AG04450 (cell line): ENCODE measurements at places on chromosomes 7 and 10. TPM values are rescaled to one million over a fixed set of nuclear protein-coding genes. Genes with fewer than 3 reads are reported as not detected.
A peak's percentile ranks its signal among the peaks of the same experiment; 100 is the strongest.

SFTPA1 gene
- not detected in 2 replicates for polyA plus RNA-seq

NUDT5 gene
- 110 and 121 TPM in 2 replicates for polyA plus RNA-seq

TAS2R5 gene
- 0.38 and 0.81 TPM in 2 replicates for polyA plus RNA-seq

LDB3 gene
- 0.46 and 0.60 TPM in 2 replicates for polyA plus RNA-seq

SFRP4 gene
- polyA plus RNA-seq, result 0.04 TPM in 1 of 2 replicates, not detected in the other

CFTR gene
- 0.16 and 0.37 TPM in 2 replicates for polyA plus RNA-seq

CUZD1 gene
- polyA plus RNA-seq, result 0.96 and 1.5 TPM in 2 replicates

ADCYAP1R1 gene
- polyA plus RNA-seq, result not detected in 2 replicates

RADIL gene
- polyA plus RNA-seq, result 0.07 and 0.31 TPM in 2 replicates

PEX1 gene
- 13.8 and 20.9 TPM in 2 replicates for polyA plus RNA-seq

GPR26 gene
- polyA plus RNA-seq, result not detected in 2 replicates

PON1 gene
- not detected in 2 replicates for polyA plus RNA-seq

LRRC61 gene
- polyA plus RNA-seq, result 0.17 and 0.57 TPM in 2 replicates

RBP3 gene
- polyA plus RNA-seq, result not detected in 2 replicates

CXCL12 gene
- 80.5 and 93.4 TPM in 2 replicates for polyA plus RNA-seq

ZCWPW1 gene
- 0.89 and 1.5 TPM in 2 replicates for polyA plus RNA-seq

SEMA3C gene
- 35.9 and 39.9 TPM in 2 replicates for polyA plus RNA-seq

PAX4 gene
- not detected in 2 replicates for polyA plus RNA-seq

GRCh38 chr7:109206196-109206595, 636.5 kb downstream of the DNAJB9 start:
- DNase-seq, result no peak

DNA sequence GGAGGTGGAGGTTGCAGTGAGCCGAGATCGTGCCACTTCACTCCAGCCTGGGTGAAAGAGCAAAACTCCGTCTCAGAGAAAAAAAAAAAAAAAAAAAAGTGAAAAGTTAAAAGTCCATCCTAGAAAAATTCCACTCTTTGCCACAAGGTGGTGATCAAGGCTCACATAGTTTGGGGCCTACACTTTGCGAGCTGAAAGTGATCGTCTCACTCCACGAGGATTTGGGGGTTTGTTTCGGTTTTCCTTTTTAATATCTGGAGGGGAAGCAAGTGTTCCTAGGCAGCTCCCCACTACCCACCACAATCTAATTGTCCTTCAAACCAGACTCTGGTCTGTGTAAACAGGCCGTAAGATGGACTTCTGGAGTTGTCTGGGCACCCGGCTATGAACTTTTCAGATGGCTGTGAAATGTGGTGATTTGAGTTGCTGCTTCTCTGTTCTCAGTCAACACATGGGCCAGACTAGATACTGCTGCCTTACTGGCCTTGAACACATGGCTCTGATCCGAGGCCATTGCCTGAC, 27.1 kb downstream of the PRLHR start:
- DNase-seq, result peak; percentile 10

DNA sequence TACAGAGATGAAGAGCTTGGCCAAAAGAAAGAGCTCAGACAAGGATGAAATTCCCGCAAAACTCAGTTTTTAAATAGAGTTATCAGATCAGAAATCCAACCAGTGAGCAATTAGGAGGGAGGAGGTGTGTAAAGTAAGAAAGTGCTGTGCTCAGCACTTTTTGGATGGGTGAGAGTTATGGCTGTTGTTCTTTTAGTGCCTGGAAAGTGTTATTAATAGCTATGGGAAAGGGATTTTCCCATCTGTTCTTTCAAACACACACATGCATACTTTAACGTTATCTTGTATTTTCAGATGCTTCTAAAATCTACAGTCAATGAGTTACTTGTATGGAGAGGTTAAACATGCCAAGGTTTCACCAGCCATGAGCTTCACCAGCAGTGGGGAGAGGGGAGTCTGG, 107.3 kb upstream of the TMEM72 start:
- DNase-seq, result no peak

GRCh38 chr10:102646610-102647442, 2.5 kb downstream of the TRIM8 start:
- DNase-seq, result no peak

DNA sequence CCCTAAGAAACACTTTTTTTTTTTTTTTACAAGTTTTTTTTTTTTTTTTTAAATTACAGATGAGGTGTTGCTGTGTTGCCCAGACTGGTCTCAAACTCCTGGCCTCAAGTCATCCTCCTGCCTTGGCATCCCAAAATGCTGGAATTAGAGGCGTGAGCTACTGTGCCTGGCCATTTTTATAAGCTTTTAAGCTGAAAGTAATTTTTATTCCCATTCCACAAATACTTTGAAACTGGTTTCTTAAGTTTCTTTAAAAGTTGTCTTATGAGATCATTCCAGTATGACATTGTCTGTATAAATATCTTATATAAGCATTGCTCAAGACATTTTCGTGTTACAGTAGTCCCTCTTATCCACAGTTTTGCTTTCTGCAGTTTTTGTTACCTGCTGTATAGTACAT, 61.4 kb upstream of the CYP26C1 start:
- DNase-seq, result no peak

DNA sequence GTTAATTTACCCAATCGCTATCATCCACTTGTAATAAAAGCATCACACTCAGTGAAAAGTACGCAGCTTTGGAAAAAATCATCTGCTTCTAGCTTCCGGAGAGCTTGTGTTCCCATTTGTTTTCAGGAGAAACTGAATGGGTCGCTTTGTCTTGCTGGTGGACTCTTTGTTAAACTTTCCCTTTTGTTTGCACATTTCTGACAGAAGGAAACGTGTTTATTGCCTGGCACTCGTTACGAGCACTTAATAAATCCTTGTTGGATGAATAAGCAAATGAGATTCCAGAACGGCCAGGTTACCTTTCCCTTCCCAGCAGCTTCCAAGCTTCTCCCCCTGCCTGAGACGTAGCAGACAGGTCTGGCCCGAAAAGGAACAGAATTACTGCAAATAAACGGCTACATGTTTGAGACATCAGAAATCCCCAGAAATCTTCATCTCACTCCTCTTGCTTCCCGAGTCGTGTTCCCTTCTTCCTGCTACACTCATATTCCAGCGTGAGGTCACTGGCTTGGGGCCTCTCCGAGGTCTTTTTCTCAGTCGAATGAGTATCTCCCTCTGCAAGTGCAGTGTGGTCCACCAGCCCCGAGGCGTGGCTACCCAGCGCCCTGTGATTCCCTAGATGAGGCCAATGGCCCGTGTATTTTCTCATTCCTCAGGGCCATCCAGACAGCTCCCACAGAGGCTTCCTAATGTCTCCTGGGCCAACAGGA, 167.2 kb downstream of the FRMD4A start:
- no peak for DNase-seq

- no peak for DNase-seq
Measured at GRCh38 chr10:49285232-49285631, 13.7 kb upstream of the C10orf71 start.

DNA sequence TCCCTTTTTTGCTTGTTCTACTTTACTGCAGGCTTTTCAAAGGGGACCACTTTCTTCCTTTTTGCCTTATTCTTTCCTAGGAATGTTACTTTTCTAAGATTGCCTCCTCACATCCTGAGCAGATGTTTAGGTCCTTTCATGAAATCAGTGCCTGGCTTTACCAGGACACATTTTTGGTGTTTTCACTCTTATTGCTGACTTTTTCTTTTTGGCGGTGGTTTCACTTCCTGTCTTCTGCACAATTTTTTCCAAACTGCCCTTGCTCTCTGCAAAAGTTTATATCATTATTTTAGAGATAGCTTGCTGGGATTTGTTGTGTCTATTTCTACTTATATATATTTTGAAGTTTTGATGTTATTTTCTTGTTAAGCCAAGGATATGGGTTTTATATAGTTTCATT, 332.2 kb upstream of the MTPN start:
- DNase-seq, result no peak

- DNase-seq, result no peak
Measured at GRCh38 chr7:112926018-112926417, 135.8 kb upstream of the TMEM168 start.

- no peak for DNase-seq
Measured at GRCh38 chr10:49620286-49620810, 6.5 kb downstream of the CHAT start.

DNA sequence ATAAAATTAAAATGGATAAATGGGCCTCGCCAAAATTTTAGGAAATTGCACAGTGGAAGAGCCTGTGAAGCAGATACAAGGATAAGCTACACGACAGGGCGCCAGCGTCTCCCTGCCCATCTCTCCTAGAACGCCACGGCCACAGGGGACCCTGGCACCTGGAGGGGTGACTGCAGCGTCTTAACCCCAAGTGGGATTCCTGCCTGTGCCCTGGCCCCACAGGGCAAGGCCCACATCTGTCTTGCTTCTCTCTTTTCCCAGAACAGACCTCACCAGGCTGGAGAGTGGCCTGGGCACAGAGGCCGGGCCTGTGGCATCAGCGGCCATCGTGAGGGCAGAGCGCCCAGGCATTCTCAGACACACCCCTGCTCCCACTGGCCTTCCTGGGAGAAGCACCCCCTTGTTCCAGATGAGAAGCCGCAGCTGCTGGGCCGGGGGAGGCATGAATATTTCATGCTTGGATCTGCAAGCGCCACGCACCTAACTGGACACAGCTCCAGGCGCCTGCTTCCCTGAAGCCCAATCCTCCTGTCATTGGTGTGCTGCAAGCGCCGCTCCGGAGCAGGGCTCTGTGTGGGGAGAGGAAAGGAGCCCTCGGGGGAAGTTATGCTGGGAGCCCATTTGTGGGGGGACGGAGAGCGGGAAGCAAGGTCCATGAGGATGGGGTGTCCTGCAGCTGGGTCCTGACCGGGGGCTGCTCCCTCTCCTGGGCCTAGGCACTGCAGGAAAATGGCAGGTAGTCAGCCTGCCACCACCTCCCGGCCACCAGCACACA, 153.5 kb downstream of the ELFN1 start:
- DNase-seq, result no peak

DNA sequence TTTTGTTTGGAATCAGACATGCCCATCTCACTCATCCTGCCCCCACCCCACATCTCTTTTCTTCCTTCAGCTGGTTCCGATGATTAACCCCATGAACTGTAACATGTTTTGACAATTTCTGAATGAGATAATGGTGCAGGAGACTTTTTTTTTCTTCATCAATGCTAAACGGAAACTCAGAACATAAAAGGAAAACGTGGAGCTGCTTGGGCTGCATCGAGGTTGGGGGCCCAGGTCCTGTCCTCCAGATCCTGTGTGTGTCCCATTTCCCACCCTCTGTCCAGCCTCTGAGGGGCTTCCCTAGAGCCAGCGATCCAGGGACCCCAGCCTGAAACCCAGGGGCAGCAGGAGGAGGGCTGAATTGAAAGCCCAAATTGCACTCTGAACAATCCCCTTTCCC, 263.8 kb upstream of the GRB10 start:
- DNase-seq, result no peak

DNA sequence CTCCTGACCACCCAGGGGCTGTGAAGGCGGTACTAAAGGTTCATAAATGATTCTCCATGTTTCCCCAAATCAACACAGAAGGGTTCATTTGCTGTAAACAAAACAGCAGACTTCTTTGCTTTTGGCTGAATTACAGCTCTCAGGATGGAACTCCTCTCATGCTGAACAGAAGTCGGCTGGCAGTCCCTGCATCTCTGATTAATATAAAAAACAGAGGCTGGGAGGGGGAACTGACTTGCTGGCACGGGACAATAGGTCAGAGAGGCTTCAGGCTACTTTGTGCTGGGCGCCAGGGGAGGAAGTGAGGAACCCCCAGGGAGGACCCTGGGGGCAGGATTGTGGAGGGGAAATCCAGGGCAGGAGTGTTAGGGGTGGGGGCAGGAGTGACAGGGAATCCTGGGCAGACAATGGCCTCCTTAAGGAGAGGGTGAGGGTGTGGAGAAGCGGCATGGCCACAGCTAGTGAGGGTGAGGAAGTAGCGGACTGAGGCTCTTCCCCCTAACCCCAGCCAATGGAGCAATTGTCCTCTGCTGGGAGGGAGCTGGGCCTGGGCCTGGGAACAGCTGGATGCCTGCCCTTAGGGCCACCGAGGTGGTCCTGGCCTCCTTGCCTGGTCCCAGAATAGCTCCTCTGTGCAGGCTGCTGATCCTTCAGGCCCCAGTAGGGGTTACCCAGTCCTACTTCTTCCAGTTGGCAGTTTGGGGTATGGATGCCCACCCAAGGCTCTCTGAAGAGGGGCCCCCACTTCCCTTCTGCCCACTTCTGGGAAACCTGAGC, 9.2 kb upstream of the SFRP5 start:
- DNase-seq, result no peak

GRCh38 chr7:8040768-8041369, 72.3 kb downstream of the GLCCI1 start:
- no peak for DNase-seq

- DNase-seq, result no peak
Measured at GRCh38 chr10:77545585-77545984, 92.0 kb downstream of the KCNMA1 start.

DNA sequence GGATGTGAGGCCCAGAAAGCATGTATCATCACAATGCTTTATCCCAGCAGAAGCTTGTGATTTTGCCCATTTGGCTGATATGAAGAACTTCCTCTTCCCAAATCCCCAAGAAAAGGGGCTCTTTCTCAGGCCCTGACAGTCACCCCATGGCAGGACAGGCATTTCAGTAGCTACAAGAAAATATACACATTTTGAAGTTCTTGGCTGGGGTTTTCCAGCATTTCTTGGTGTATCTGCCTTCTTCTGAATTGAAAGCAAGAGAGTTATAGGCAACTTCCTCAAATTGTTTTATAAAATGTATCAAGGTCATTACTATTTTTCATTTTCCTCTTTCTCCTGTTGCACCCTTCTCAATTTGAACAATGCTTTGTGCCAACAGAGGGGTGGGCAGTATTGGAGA, 63.3 kb upstream of the PDLIM1 start:
- DNase-seq, result no peak

DNA sequence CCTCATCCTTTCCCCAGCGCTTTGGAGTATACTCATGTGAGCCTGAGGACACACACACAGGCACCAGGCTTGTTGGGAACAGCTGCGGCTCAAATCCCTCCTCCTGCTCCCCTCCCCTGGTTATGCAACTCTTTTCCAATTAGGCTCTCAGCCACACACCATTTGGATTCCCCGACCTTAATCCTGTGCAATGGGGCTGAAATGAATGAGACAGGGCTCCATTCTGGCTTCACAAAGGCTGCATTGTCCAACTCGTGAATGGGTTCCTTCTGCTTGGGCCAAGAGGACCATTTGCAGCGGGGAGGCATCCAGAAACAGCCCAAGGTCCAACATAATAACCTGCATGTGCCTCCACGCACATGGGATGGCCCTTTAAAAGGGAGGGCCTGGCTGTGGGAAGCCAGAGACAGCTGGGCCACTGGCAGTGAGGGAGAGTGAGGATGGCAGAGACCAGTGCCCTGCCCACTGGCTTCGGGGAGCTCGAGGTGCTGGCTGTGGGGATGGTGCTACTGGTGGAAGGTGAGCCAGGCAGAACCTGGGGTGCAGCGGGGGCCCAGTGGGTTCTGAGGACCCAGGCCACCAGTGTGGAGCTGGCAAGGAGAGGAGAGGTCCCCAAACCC, at the start of gene RGR:
Gene RGR, plus strand, starts transcription at position 403 of the 620 bp plus-strand sequence. Its CDS starts 38 bp downstream, at position 441.
- no peak for DNase-seq

GRCh38 chr10:58579011-58579655, 66.5 kb downstream of the BICC1 start:
- no peak for DNase-seq
